ENCODE measurements at places on chromosomes 12 and 14. TPM values are rescaled to one million over a fixed set of nuclear protein-coding genes. Genes with fewer than 3 reads are reported as not detected.

WBP11 gene
- 28.6 TPM for total RNA-seq

CD163L1 gene
- total RNA-seq, result 2.2 TPM

MMP19 gene
- total RNA-seq, result 2.3 TPM

TPH2 gene
- total RNA-seq, result not detected

BRI3BP gene
- total RNA-seq, result 11.1 TPM

AKAP3 gene
- 2.0 TPM for total RNA-seq

PLCZ1 gene
- not detected for total RNA-seq

NID2 gene
- 207 TPM for total RNA-seq

RPS6KA5 gene
- total RNA-seq, result 8.5 TPM

EML5 gene
- total RNA-seq, result 7.9 TPM

NPFF gene
- not detected for total RNA-seq

TSPAN11 gene
- 4.6 TPM for total RNA-seq

SCN8A gene
- 0.89 TPM for total RNA-seq

TEX22 gene
- not detected for total RNA-seq

CLEC2A gene
- total RNA-seq, result not detected
